ENCODE measurements at places on chromosomes 2 and 18. TPM values are rescaled to one million over a fixed set of nuclear protein-coding genes. Genes with fewer than 3 reads are reported as not detected.

The ZNF638 gene
- total RNA-seq: 142 TPM

GRCh38 chr2:129160879-129161278, 818.6 kb upstream of the RAB6C start:
- DNase-seq: no peak

The FSHR gene
- not detected for total RNA-seq

DNA sequence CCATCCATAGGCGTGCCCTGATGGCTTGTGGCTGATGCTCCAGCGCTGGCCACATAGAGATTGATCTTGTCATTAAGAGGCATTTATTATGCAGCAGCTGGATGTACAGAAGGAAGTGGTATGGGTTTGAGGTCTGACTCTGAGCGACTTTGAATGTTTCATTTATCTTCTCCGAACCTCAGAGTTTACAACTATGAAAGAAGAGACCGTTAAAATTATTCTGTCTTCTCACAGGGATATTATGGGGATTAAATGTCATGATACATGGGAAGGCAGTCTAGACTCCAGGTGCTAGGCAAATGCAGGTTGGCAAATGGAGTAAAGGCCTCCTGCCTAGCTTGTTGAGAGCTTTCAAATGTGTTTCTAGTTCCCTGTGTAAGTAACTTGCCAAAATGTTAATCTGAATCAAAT, 30.3 kb downstream of the MOGAT1 start:
- DNase-seq: no peak

GRCh38 chr2:75632091-75632701, 14.4 kb upstream of the MRPL19 start:
- DNase-seq: no peak

The ANKRD62 gene
- total RNA-seq: not detected

DNA sequence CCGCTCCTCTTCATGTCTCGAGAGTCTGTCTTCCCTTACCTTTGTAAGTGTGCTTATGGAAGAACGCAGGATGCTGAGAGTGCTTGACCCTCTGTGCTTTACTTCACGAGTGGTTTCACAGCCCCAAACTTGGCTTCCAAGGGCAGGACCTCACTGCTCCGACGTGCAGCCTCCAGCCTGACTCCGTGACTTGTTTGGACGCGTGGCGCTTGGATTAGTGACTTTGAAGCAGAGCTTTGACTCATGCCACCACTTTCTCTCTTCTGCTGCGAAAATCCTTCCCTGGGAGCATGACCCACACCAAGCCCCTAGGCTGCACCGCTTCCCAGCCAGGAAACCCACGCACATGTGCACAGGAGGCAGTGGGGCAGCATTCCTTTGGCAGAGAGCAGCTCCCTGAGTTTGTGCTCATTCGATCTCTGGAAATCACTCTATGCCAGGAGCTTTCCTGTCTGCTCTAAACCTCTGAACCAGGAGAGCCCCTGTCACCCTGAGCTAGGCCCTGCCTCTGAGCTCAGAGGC, 207.8 kb upstream of the HS6ST1 start:
- DNase-seq: no peak
